ENCODE measurements at places on chromosomes 13 and 19.

DNA sequence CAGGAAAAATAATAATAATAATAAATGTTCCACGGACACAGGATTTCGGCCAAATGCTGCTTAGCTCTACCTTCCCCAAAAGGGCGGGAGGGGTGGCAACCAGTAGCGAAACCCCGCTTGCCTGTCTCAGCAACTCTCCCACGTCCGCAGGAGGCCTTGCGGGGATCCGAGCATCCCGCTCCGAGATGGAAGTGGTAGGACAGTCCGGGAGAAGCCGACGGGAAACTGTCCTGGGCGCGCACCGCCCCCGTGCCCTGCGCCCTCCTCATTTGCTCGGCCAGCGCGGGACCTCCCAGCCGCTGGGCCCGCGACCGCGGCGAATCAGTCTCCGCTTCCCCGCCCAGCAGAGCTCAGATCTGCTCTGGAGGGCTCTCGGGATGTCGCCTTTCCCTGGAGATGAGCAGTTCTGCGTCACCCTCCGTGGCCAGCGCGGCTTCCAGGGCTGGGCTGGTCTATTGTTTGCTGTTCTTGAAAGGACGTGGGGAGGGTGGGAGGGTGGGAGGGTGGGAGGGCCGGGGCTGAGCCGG lies 48.9 kb upstream of the PABPC3 start:
- no peak for DNase-seq

DNA sequence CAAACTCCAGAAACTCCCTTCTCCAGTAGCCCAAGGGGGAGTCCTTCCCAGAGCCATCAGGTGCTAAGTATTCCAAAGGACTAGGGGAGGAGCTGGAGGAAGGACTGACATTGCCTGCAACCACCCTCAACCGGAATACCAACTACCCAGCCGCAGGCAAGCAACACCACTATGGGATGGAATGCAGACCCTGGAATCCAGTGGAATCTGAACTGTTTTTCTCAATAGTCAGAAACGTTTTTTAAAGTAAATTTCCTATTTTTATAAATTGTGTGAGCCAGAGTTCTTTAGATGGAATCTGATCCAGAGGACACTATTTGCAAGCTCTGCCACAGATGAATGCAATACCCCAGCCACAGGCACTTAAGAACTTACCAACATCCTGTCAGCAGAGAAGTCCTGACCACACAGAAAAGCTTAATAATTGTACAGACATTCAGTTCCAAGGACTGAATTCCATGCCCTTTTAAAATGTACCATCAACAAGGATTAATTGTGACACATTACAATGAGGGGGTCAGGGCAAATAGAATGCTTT lies 92.1 kb downstream of the USP12 start:
- DNase-seq: no peak

GRCh38 chr19:41364524-41365391 lies 809 bp upstream of the B9D2 start:
- DNase-seq: no peak

GRCh38 chr19:53812335-53812734 lies 11.8 kb downstream of the NLRP12 start:
- DNase-seq: no peak

GRCh38 chr19:42269478-42270345 lies 660 bp downstream of the CIC start:
- DNase-seq: no peak

- no peak for DNase-seq
These were observed 37.7 kb downstream of the DLEU7 start for GRCh38 chr13:50805805-50806204.

GRCh38 chr13:42876270-42876714 lies 94.9 kb downstream of the FAM216B start:
- DNase-seq: no peak
